T-helper 17 cell (primary cell): ENCODE measurements at places on chromosomes 16 and 17. TPM values are rescaled to one million over a fixed set of nuclear protein-coding genes. Genes with fewer than 3 reads are reported as not detected.
A peak's percentile ranks its signal among the peaks of the same experiment; 100 is the strongest.

DNA sequence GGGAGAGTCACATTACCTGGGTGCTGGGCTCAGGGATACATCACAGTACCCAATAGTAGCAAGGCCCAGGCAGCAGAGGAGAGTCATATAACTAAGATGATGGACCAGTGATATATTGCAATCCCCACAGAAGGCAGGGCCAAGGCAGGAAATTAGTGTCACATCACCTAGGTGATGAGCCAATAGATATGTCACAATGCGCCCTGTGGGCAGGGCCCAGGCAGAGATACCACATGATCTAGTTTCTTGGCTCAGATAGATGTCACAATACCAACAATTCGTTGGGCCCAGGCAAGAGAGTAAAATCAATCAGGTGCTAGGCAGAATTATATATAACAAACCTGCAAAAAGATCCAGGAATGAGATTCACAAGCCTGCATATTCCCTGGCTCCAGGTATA is 2111.5 kb downstream of the TP53TG3F start:
- no peak for DNase-seq

DNA sequence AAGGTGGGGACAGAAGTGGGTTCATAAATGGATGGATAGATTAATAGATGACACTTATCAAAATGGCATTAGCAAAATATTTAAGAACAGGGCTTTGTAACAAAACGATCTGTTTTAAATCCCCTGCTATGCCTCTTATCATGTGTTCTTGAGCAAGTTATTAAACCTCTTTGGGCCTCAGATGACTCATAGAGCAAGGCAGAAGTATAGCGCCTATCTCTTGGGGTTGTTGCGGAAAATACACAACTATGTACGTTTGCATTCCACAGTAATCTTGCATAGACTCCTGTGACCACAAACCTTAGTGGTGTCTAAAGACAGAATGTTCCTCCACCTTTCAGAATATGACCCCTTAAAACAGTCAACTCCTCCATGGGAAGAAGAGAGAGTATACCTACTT is 116.8 kb downstream of the CDYL2 start:
- no peak for DNase-seq

- no peak for DNase-seq
Observed at GRCh38 chr17:11293480-11293879, 52.5 kb downstream of the SHISA6 start.

PRAC2 gene
- total RNA-seq: not detected

GRCh38 chr17:30520436-30520835 is 43.2 kb downstream of the GOSR1 start:
- DNase-seq: no peak

DNA sequence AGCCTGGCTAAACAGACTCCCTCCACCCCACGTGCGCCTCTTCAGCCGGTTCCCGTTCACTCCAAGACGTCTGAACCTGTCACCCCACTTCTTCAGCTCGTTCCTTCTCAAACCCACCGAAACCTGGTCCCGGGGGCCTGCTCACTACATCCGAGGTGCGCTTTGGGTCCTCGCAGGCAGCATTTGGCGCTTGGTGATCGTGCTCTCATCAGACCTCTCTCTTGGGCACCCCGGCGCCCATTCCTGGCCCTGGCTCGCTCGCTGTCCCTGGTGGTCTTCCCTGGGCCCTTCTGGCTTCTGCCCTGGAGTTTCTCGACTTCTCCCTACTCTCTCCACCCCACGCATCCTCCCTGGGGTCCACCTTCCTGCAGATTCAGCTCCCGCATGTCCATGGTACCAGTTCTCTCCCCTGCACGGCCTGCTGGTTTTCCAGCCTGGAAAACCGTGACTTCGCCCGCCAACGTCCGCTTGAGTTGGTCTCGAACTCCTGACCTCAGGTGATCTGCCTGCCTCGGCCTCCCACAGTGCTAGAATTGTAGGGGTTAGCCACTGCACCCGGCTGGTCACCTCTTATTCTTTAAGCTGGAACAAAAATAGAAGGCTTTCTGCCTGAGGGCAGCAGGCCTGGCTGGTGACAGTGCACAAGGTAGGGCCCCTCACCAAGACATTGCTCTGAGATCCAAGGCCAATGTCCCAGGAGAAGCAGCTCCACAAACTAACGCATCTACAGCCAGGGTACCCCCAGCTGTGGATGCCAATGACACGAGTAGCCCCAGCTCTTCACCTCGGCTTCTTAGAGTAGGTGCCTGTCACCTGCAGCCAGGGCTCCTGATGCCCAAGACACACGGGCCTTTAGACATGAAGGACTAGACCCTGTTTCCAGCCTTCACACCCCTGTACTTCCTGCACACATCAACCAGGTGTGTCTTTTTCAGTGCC is 1.1 kb upstream of the MEAK7 start:
- DNase-seq: no peak

SDR42E1 gene
- 4.9 TPM for total RNA-seq

DNA sequence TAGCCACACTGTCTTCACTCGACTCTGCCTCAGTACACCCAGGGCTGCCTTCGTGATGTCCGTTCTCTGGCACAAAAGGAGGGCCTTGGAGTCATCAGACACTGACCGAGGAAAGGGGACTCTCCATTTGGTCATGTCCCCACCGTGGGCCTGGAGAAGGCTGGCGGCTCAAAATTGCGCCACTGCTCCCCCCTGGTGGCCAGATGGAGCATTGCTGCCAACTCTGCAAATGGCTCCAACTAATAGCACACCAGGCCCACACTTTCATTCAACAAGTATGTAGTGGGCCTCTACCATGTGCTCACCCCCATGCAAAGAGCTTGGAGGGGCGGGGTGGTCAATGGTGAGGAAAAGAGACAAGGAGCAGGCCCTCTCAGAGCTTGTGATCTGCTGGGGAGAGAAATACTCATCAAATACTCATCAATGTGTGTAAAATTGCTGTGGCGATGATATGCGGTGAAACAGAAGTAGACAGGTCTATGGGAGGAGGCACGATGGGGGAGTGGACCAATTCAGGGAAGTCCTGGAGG is 5.2 kb upstream of the GRIN2C start:
- peak; percentile 53 for DNase-seq

PRCD gene
- total RNA-seq: 1.1 TPM

GRCh38 chr16:733382-734207 is 6.7 kb downstream of the HAGHL start:
- peak; percentile 14 for DNase-seq

DNA sequence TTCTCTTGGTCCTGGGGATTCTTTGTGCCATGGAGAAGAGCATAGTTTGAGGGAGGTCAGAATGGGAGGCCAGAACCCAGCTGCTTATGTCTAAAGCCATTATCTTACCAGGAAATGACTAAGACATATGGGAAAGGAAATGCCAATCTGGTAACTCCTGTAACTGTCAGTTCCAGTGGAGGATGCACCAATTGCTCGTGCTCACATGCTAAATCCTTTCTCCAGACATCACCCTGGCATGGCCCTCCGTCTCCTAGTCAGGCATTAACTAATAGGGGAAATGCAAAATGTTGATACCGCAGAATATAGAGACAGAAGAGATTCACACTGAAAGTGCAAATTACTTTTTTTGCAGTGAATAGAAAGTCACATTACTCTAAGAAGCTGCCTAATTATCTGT is 255.6 kb upstream of the HSBP1 start:
- no peak for DNase-seq

DNA sequence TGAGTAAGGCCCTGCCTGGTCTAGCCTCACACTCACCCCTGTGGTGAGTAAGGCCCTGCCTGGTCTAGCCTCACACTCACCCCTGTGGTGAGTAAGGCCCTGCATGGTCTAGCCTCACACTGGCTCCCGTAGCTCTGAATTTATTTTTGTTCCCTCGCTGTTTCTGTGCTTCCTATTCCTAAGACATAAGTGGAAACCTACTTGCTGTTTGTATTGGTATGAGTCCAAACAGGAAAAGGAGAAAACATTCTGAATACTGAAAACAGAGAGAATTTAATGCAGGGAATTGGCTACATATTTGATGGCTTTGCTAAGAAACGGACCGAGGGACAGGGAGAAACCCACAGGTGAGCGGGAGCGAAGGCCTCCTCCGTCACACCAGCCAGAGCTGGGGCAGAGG is 267.8 kb downstream of the FOXL1 start:
- no peak for DNase-seq

SLC16A11 gene
- total RNA-seq: not detected

- peak; percentile 94 for DNase-seq
Observed at GRCh38 chr17:2711608-2712299, at the start of gene CLUH. Gene CLUH (minus strand): TSS chr17:2711764. CDS start chr17:2711661, 103 bp downstream.

DNA sequence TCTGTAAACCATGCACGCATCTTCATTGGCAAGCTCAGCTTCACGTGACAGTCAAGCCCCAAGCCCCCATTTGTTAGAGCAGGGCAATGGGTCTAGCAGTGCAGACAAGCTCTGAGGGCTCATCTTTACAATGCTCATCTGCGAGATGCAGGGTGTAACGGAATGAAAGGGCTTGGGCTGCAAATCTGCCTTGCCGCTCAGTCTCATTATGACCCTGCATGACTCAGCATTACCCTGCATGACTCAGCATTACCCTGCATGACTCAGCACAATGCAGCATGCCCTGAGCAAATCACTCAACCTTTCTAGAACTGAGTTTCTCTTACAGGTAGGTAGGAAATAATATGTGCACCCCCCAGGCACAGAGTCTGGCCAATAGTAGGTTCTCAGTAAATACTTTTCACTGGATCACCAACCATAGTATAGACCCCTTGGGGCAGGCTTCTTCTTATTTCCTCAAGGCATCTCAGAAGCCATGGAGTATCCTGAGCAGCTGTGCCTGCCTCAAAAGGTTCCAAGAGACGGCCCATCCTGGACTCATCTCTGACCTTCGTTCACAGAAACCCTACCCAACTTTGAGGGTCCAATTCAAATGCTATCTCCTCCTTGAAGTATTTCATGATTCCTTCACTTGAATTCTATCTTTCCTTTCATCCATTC is 391.3 kb upstream of the CDH5 start:
- DNase-seq: no peak

- no peak for DNase-seq
Observed at GRCh38 chr17:41873559-41874292, 8.5 kb upstream of the KLHL11 start.

- DNase-seq: no peak
Observed at GRCh38 chr17:1999557-2000251, 25.4 kb downstream of the RTN4RL1 start.

DNA sequence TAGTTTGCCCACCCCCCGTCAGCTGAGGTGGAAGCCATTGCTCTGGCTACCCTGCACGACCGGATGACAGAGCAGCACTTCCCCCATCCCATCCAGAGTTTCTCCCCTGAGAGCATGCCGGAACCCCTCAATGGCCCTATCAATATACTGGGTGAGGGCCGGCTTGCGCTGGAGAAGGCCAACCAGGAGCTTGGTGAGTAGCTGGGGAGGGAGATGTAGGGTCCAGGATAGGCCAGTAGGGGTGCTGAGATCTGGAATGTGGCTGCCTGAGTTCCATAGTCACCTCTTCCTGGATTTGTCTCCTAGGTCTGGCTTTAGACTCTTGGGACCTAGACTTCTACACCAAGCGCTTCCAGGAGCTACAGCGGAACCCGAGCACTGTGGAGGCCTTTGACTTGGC is 6.4 kb downstream of the PFAS start:
- DNase-seq: no peak

GNG13 gene
- not detected for total RNA-seq

CES1 gene
- 1.9 TPM for total RNA-seq
